DMS 273 treated with DMSO at 0.1 percent for 48 hours (cell line): ENCODE measurements at places on chromosomes 5 and 9.

- DNase-seq, result no peak
Measured at GRCh38 chr5:133246376-133247150, 194.8 kb downstream of the HSPA4 start.

DNA sequence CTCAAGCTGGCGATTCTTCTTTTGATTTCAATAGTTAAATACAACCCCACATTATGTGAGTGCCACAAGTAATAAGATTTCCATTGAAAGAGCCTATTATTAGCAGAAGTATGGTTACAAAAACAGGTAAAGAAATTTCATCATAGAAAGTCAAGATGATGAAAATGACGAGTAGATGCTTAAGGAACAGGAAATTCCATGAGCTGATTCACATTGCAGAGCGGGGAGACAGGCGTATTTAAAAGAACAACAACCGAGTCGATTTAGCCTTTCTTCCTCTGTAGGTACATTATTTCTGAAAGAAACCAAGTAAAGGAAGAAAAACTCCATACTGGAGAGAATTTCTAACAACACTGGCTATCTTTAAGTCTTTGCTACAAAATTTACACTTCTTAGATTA lies 310.4 kb downstream of the SLF1 start:
- DNase-seq, result no peak

DNA sequence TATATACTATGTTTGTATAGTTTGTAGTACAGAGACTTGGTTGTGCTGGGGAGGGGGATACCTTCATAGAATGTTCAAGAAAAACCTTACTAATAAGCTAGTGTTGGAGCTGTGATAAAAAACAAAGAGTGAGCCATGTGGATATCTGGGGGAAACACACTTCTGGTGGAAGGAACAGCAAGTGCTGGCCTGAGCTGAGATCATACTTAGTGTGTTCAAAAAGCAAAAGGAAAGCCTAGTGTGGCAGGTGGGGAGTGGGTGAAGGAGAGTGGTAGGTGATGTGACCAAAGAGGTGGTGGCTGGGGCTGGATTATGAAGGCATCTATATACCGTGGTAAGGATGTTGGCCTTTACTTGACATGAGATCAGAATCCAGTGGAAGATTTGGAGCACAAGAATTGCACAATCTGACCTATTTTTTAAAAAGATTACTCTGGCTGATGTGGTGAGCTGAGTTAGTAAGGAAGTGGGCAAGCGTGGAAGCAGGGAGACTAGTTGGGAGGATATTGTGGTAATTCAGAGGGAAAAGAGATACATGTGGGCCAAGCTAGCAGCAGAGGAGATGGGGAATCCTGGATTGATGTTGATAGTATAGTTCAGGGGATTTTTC lies 26.6 kb downstream of the PALM2AKAP2 start:
- no peak for DNase-seq

DNA sequence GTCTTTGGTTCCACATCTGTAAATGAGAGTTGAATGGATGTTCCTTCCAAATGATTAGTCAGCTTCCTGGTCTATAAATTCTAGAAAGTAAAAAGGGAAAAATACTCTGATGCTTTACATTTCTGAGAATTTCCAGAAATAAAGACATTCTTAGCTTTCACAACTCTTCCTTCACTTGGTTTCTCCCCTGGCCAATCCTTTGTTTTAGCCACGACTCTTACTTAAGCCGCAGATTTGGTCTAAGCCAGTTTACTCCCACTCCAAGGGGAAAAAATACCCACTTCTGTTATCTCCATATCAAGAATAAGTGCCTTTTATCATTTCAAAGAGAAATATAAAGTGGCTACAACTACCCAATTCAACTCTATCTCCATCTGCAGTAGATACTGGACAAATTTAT lies 29.7 kb downstream of the PWWP2A start:
- no peak for DNase-seq

DNA sequence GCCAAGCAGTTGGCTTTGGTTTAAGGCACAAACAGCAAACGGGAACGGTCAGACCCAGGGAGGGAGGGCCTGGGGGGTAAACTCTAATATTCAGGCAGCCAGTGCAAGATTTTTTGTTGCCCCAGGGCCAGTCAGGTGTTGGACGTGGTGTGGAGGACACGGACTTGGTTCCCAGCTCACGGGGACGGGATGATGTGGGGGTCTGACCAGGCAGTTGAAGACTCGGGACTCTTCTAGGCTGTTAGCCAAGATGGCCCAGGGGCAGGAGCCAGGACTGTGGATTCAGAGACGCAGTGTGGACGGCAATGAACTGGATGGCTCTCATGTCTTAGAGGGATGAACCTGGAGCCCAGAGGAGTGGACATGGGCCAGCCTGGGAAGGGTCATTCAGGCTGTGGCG lies 169.2 kb downstream of the C9orf50 start:
- DNase-seq, result no peak

DNA sequence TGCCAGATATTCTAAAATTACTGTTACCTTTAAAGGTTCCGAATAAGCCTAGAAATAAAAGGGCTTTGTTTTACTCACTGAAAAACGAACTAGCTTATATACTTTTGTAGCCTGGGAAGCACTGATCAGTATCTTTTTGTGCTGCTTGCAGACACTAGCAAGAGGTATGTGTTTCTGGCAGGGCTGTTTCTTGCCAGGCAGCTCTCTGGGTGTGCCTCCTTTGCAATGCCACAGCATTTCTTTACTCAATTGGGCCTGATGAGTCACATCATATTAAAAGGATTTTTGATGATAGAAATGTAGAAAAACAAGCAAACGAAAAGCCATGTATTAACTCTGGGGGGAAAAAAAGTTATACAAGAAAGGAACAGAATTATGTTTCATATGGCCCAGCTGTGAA lies 35.6 kb downstream of the CD180 start:
- DNase-seq, result no peak

- no peak for DNase-seq
Measured at GRCh38 chr5:34524123-34524522, 132.0 kb upstream of the RAI14 start.

- no peak for DNase-seq
Measured at GRCh38 chr9:72615931-72616330, 94.5 kb downstream of the TMC1 start.

GRCh38 chr5:153542536-153542935 lies 52.1 kb downstream of the GRIA1 start:
- DNase-seq, result no peak

GRCh38 chr5:79774171-79774854 lies 84.7 kb downstream of the CMYA5 start:
- no peak for DNase-seq

DNA sequence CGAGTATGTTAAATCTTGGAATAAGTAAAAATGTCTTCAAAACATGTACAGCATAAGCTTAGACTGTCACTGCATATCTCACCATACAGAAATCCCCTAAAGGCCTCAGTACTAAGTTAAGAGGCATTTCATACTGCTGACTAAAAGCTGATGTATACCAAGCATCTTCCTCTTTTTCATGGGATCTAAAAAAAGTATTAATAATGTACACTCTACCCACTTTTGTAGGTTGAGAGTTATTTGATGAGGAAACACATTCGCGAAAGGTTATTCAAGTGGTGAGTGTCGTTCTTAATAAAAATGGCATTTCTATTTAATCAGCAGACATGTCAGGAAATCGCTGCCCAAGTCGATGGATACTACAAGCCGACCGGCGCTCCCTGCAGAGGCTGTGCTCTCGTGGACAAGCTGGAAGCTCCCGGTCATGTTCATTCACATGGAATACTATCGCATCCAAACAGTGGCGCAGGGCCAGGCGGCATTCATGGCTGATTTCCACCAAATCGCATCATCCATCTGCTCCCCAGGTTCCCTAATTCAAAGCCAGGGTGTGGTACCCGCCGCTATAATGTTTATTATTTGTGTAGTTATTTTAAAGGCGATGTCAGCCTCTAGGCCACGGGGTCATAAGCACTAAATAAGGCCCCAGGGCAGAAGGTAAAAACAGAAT lies 724 bp downstream of the SGTB start:
- DNase-seq, result peak; percentile 56

DNA sequence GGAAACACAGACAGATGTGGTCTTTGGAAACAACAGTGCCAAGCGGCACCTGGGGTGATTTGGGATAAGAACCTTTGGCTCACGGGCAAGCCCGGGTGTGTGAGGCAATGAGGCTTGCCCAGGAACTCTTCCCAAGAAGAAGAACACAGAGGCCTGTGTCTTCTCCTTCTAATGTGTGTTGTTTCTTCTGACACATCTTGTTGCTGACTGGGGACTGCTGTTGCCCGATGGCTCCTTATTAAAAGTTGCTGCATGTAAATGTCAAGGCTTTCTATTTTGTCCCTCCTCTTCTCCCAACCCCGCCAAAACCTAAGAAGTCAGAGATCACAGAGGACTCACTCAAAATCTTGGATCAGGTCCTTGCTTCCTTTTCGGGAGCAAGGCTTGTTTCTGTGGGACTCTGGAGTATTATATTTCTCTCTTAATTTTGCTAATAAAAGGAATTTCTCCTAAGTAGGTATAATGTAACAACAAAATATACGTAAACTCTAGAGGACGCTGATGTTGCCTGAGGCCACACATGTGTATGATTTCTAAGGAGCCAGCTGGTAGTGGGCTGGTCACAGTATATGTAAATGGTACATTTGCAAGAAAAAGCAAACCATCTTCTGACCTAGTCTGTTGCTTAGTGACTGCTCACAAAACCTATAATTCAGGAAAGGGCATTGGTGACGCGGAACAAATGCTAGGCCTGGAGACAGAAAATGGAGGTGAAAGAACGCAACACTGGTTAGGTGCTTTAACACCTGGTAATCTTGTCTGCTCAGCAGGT lies 232.5 kb downstream of the GADD45G start:
- DNase-seq, result no peak

GRCh38 chr9:78439190-78439865 lies 142.4 kb downstream of the PSAT1 start:
- DNase-seq, result peak; percentile 32

GRCh38 chr9:19828576-19829109 lies 39.8 kb upstream of the SLC24A2 start:
- peak; percentile 77 for DNase-seq

GRCh38 chr9:106861640-106862109 lies 1.3 kb upstream of the ZNF462 start:
- DNase-seq, result no peak

- no peak for DNase-seq
Measured at GRCh38 chr9:132008184-132008803, 71.4 kb downstream of the MED27 start.

- DNase-seq, result no peak
Measured at GRCh38 chr9:19155106-19155935, 28.0 kb upstream of the PLIN2 start.

DNA sequence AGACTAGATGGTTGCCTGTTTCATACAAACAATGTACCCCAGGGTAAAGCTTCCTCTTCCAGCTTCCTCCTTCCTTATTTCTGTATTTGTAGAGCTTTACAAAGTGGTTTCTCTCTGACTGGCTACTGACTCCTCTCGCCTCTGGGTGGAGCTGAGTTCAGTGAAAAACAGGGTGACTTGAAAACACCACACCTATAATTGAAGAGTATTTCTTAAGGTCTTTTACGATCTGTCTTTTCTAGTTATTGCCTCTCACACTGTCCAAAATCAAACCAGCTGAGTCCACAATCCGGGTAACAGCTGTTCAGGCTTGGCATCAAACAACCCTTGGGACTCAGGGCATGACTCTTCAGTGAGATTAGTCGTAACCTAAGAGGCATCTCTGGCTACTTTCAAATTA lies 200.4 kb downstream of the ARRDC3 start:
- DNase-seq, result no peak

DNA sequence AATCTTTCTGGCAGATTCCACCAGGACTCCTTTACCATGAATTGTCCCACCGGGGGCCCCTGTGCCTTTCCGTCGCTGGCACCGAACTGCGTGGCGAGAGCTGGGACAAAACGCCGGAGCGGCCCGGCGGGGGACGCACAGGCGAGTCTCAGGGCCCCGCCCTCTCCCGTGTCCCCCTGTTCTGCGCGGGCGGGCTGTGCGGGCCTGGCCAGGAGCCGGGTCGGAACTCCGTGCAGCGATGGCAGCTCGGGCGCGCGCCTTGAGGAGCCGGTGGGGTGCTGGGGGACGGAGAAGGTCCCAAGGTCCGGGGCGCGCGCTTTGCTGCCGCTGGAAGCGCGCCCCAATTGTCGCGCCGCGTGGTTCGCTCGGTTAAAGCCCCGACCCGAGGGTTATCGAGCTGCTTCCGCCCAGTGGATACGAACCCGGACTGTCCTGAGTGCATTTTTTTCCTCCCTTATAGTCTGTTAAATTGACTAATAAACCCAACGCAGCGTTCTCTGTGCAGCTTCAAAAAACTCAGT lies 125.3 kb downstream of the TMEM174 start:
- no peak for DNase-seq

- DNase-seq, result no peak
Measured at GRCh38 chr5:179868541-179868940, 9.9 kb upstream of the MRNIP start.

GRCh38 chr9:126957687-126958053 lies 43.1 kb downstream of the RALGPS1 start:
- no peak for DNase-seq
